ENCODE measurements at places on chromosomes 7 and 10. TPM values are rescaled to one million over a fixed set of nuclear protein-coding genes. Genes with fewer than 3 reads are reported as not detected.

DNA sequence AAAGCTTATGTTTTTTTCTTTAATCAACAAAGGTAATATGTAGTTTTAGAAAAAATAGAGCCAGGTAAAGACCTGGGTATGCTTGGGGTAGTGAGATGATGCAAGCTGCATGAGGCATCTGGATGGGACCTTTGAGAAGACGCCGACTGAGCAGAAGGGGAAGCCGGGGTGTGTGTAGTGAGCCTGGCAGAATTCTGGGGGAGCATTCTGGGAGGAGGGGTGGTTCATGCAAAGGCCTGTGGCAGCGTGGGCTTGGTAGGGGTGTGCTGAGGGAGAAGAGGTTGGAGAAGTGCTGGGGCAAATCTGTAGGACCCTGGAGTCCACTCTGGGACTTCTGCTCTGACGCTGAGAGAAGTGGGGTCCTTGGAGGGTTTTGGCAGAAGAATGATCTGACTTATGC lies 33.9 kb upstream of the SHH start:
- DNase-seq: no peak

- no peak for DNase-seq
These were observed 133.4 kb downstream of the ABCA13 start for GRCh38 chr7:48304641-48305040.

Gene CH25H
- total RNA-seq: 0.08 TPM

DNA sequence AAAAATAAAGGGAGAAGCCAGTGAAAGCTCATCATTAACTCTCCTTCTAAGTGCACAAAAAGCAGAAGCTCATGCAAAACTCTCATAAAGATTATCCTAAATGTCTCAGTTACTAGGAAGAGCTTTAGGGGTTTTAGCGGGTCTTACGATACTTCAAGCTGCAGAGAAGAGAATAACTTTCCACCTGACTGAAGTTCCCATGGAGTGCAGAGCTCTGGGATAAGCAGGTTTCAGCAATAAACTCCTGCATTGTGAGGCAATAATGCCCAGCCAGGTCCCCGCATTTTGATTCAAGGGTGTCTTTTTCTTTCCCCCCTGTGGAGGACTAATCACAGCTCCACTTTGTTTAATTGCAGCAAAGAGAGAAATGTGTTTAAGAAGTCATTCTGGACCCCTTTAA lies 241.9 kb upstream of the SP8 start:
- DNase-seq: no peak

Gene TMEM270
- not detected for total RNA-seq

DNA sequence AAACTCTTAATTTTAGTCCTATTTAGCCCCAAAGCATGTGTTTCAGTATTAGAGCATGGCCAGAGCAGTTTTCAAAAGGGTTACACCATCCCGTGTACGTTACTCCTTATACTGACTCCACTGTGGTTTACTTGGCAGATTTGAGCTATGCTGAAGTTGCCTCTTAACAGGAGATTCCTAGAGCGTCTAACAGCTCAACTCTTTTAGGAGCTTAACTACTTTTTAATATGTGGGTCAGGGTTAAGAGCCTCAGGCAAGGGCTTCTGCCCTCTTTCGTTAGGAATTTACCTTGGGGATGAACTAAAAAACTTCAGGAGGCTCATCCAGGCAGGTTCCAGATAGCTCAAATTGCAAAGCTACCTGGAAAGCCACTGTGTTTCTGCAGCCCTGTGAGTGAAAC lies 674.8 kb upstream of the C7orf33 start:
- no peak for DNase-seq

Gene TAS2R3
- 0.47 TPM for total RNA-seq

All from liver (tissue), 10 donors.